ENCODE measurements at places on chromosomes 5 and 9.
A peak's percentile ranks its signal among the peaks of the same experiment; 100 is the strongest.

DNA sequence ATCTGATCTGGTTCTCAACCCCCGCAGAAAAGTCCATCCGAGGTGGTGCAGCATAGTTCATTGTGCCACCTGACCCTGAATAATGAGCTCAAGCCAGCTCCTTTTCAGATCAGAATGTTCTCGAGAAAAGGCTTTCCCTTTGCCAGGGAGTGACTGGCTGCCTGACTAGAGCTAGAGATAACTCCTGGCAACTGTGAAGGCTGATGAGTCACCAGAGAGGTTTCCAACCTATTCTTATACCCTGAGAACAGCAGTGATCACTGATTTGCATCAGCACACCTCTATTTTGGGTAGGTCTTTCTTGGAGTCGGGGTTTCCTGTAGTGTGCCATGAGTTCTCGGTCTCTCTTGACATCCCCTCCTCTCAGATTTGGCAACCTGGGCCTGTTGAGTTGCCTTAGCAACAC lies 127.9 kb downstream of the PIK3R1 start:
- DNase-seq, result no peak

GRCh38 chr9:37995961-37996818 lies 72.8 kb downstream of the SHB start:
- DNase-seq, result no peak

GRCh38 chr9:129412814-129413536 lies 207.9 kb downstream of the C9orf50 start:
- peak; percentile 43 for DNase-seq

- DNase-seq, result no peak
These were observed 168.5 kb downstream of the GAS1 start for GRCh38 chr9:86778761-86779160.

DNA sequence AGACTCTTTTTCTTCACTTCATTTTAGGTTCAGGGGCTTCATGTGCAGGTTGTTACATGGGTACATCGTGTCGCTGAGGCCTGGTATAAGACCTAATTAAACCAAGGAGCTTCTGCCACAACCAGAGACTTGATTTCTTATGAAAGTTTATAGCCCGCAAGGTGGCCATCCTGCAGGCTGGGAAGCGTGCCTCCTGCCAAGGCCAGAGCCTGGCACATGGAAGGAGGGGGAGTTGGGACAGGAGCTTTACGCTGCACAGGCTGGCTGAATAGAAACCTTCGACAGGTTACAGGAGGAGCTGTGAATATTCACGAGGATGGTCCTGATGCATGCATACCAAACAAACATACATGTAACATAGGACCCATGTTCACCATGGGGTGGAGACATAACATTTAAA lies 50.1 kb upstream of the SIMC1 start:
- DNase-seq, result no peak

DNA sequence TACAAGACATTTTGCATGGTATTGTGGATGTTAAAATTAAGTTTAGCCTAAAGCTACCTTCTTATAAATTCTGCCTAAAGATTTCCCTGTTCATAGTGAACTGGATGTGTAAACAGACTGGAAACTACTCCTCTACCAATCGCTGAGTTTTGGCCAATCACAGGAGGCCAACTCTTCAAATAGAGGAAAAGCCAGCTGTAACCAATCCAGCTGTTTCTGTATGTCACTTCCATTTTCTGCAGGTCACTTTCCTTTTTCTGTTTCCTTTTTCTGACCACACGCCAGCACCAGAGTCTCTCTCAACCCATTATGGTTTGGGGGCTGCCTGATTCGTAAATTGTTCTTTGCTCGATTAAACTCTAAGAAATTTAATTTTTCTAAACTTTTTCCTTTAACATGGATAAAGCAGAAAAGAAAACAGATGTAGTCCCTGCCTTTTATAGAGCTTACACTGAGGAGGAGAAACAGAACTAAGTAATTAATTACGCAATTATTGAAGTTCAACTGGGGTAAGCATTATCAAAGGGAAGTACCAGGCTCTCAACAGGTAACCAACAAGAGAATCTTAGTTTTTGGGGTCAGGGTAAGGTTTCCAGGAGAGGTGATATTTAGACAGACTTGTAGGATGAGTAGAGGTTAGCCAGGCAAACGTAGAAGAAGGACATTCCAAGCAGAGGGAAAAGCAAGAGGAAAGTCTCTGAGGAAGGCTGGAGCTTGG lies 27.7 kb downstream of the RANBP3L start:
- DNase-seq, result no peak

DNA sequence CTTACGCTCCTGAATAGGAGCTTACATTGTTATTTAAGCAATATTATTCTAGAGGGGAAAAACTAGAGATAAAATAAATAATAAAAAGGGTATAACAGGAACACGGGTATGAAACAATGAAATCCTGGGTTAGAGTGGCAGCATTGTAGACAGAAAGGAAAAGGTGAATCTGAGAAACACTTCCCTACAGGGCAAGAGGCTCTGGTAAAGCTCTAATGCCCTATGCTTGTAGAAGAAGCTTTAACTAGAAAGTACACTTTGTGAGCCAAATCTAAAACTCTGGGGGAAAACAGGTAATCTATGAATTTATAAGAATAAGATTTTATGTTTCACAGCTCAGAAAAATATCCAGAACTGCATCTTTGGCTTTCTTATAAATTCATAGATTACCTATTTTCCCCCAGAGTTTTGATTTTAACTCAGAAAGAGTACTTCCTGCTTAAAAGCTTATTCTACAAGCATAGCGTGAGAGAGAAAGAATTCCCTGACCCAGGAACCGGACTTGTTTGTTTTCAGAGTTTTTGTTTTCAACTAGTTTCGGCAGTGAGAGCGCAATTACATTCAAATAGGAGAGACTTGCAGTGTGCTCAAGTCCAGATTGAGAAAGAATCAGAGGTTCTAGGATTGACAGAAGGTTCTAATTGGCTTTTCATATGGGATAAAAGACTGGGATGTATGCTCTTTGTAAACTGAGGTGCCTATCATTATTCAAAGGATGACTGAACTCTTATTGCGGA lies 651.0 kb upstream of the RORB start:
- DNase-seq, result no peak

DNA sequence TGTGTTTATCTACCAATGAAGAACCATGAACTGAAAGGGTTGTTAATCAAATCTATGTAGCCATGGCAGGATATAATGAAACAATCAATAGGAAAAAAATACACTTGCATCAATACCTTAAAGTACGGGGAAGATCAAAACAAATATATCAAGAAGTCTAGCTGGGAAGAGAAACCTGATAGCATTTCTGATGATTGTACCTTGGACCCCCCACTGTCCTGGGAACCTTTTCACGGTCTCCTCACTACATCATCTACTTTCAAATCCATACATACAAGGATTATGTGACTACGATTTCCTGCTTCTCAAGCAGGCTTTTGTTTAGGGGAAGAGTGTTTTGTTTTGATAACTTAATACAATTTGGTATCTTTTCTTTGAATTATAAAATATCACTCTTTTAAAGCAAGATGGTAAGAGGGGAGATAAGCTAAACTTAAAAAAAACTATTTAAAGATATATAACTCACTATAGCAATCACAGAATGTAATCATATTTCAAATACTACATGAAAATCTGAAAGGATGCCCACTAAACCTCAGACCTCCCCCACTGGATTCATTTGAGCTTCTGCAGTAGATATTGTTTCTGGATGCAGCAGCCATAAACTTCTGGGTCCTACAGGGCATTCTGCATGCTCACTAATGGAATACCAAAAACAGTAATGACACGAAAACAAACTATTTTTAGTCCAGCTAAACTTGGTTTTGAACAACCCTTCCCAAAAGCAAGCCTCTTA lies 8.0 kb downstream of the EBF1 start:
- DNase-seq, result no peak

DNA sequence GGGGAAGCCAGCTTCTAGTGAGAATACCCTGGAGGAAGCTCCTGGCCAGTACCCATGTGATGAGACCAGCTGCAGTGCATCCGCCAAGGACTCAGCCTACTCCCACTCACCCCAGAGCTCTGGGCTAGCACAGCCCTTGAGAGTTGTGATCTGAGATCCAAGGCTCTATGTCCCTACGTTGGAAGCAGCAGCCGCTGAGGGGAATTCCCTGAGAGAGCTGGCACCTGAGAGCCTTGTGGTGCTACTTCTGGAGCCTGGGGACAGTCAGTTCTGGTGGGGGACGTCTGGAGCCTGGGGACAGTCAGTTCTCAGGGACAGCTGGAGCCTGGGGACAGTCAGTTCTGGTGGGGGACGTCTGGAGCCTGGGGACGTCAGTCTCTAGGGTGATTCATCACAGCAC lies 39.2 kb downstream of the PDZD2 start:
- no peak for DNase-seq

- DNase-seq, result no peak
These were observed 28.6 kb upstream of the CPEB4 start for GRCh38 chr5:173859408-173860159.

GRCh38 chr5:17037751-17038150 lies 101.7 kb upstream of the MYO10 start:
- DNase-seq, result no peak

DNA sequence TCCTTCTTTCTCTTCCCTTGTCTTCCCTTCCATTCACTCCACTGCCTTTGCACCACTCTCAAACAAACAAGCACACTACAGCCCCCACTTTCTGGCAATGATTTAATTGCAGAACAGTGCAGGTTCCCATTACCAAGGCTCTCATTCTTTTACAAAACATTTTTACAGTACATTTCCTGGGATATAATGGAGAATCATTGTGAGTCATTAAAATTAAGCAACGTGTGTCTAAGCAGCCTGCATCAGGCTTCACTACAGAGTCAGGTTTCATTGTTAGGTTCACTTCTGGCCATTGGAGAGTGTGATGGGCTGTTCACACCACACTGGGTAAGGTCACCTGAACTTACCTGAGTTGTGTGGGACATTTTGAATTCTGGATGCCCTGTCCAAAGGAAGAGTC lies 303.5 kb downstream of the TRIM32 start:
- no peak for DNase-seq

- peak; percentile 13 for DNase-seq
These were observed 694 bp upstream of the PLAA start for GRCh38 chr9:26947736-26948135.

- DNase-seq, result no peak
These were observed 483 bp upstream of the PLPP6 start for GRCh38 chr9:4661611-4662010.

DNA sequence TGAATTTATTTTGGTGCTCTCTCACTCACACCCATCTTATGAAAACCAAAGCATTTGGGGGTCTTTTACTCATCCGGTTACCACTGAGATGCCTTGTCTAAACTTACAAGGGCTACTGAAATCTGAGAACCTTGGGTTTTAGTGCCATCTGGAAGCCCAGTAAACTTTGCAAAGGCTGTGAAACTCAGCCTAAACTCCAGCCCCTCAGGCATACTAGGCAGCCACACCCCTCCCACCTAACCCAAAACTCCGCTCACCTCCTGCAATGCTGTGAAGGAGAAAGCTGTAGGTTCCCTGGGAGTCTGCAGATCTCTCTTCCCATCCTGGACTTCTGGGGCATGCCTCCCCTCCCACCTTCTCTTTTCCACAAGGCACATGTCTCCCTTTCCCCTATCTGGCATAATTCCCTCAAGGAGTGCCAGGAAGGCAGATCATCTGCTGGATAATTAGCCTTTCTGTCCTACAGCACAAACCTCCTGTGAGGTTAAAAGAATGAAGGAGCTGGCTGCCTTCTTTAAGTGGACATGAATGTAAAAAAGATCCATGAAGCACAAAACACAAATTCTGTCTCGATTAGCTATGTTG lies 71.5 kb upstream of the ANXA1 start:
- DNase-seq, result no peak

DNA sequence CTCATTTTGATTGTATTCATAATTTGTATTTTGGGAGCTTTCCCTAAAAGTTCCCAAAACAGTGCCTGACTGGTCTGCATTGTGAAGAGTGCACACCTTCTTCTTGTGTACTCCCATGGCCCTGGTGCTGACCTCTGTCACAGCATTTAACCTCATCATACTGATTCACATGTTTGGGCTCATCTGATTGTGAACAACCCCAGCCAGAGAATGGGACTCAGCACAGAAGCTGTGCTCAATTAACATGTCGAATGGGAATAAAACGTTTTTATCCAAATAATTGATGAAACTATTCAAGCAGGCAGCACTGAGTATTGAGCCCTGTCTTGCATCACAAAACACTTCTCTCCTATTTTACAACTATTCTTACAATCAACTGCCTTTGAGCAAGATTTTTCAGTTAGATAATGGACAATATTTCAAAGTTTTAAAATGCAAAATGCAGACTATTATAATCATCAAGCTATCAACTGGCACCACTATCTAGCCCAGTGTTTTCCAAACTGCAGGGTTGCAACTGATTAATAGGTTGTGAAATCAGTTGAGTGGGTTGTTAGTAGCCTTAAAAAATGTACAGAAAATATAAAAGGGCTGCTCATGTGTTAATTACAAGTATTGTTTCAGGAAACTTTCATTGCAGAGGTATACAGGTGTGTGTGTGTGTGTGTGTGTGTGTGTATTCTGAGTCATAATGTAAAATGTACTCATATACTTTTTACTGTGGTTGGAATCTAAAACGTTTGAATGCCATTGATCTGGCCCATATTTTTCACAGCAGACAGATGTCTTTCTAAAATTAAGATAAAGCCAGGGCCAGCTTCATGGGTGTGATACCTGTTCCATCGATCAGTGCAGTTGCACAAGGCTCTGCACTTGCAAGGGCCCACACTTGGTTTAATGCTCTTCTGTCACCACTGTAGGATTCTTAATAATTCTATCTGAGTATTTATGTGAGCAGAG lies 190.5 kb downstream of the PIK3R1 start:
- DNase-seq, result no peak

DNA sequence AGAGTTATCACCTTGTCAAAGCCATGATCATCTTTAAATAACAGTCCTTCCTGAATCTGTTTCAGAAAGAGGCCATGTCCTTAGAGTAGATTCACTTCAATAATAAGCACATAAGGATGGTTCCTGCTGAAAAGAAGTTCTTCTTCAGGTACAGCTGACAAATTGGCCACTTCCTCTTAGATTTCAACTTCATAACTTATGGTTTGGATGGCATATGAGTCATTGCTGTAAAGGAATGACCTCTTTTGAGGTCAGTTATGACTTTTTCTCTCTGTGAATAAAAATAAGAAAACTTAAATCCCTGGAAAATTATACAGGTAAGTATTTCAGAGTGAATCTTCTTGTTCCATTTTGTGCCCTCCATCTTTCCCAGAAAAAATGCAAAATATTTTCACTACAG lies 555.3 kb upstream of the ZNF462 start:
- no peak for DNase-seq

Measured in activated T-helper 9 cell treated with anti-CD3 and anti-CD28 coated beads, Interleukin-2, amount 50 U/mL, for 16 hours (primary cell).